ENCODE measurements at places on chromosomes 7 and 10.

DNA sequence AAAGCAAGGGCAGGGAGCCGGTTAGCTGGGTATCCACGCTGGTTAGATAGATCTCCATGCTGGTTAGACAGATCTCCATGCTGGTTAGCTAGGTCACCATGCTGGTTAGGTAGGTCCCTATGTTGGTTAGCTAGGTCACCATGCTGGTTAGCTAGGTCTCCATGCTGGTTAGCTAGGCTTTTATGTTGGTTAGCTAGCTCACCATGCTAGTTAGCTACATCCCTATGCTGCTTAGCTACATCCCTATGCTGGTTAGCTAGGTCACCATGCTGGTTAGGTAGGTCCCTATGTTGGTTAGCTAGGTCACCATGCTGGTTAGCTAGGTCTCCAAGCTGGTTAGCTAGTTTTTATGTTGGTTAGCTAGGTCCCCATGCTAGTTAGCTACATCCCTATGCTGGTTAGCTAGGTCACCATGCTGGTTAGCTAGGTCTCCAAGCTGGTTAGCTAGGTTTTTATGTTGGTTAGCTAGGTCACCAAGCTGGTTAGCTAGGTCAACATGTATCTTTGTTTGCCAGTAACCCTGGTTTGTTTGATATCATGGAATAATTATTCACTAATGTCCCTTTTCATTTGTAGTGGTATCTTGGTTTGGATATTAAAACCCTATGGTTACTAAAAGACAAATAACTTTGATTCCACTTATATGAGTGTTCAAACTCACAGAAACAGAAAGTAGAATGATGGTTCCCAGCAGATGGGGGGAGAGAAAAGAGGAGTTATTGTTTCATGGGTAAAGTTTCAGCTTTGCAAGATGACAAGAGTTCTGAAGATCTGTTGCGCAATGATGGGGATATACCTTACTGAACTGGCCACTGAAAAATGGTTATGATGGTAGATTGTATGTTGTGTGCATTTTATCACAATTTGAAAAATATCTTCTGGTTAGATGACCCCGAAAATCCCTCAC, 136.2 kb downstream of the PRPF18 start:
- DNase-seq = no peak

GRCh38 chr7:17233603-17234002, 64.8 kb upstream of the AHR start:
- DNase-seq = no peak

DNA sequence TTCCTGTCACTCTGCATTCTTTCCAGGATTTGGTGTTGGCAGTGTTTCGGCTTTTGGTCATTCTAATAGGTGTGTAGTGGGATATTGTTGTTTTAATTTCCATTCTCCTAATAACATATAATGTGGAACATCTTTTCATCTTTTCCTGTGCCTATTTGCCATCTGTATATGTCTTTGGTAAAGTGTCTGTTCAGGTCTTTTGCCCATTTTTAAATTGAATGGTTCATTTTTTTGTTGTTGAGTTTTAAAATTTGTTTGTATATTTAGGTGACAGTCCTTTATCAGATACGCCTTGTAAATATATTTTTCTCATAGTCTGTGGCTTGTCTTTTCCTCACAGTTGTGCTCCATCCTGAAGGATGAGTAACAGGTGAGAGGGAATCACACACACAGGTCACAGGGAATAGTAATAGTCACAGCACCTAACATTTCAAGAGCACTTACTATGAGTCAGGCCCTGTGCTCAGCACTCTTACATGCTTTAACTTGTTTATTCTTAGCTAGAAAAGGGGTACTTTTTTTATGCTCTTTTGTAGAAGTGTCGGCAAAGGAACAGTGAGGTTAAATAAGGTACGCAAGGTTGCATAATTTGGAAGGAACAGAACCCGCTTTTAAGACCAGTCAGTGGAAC, 117.1 kb upstream of the GATA3 start:
- no peak for DNase-seq

DNA sequence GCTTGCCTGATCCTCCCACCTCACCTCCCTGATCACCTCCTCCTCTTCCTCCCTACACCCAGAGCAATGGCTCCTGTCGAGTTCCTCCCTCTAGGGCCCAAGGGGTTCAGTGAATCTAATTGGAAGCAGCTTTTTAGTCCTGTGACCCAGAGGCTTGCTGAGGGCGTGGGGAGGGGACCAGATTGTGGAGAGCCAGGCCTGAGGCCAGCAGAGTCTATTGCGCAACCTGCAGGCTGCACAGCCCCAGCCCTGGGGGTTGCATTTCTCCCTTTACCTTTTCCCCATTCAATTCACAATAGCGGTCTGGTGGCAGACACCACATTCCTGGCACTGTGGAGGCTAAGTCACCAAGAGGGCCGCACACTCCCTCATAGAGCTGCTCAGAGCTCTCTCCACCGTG, 32.5 kb downstream of the GHRHR start:
- DNase-seq = no peak

DNA sequence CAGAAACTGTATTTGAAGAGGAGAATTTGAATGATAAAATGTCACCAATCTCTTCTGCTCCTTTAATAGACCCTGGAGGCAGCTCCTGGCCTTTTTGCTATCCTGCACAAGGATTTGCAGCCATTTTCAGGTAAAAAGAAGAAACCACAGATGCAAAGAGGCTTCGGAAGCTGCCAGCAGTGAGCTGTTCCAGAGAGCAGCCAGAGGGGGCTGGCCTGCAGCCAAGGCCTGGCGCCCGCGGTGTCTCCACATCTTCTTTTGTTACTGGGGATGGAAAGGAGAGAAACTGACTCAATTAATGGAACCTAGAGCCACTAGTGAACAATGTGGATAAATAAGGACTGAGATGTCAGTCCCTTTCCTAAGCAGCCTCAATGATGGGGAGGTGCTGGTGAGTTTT, 23.9 kb upstream of the GPR26 start:
- no peak for DNase-seq

DNA sequence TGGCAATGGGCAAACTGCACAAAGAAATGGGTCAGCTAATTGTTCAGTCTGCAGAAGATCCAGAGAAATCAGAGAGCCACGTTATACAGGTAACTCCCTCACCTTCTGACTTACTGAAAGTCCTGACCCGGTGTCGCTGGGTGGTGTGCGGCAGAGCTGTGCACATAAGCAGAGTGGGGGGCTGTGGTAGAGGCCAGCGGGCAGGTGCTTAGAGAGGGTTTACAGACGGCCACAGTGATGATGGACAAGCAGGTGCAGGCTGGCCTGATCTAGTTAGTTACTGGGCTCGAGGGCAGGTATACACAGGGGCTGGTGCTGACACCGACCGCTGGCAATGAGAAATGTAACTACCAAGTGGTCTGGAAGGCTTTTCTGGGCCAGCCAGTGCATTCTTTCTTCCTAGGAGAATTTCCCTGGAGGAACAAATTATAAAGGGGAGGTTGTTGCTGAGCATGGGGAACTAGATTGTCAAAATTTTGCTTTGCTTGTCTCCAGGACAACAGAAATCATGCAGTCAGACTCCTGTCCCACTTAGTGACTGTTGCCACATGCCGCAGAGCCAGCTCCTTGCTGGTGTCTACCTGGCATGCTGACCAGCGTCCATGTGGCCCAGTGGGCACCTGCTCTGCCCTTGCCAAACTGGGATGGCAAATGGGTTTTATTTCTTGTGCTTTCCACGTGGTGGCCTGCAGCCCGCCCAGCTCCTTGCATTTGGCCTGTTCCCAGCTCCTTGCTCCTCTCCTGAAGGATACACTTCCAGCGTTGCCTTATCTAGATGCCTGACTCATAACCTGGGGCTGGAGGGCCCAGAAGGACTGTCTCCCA, 28.8 kb downstream of the DENND10 start:
- no peak for DNase-seq

DNA sequence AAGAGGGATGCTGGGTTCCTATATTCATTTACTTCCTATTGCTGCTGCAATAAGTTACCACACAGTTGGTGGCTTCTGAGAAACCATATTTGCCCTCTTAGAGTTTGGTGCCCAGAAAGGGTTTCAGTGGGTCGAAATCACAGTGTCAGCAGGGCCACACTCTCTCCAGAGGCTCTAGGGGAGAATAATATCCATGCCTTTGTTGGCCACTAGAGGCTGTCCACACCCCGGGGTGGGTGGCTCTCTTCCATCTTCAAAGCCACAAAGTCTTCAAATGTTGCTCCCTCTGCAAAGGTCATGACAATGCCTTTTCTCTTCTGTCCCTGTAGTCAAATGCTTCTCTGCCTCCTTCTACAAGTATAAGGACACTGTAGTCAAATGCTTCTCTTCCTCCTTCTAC, 989.4 kb downstream of the CCSER2 start:
- no peak for DNase-seq

- no peak for DNase-seq
These were observed 14.7 kb upstream of the SERPINE1 start for GRCh38 chr7:101112233-101112632.

DNA sequence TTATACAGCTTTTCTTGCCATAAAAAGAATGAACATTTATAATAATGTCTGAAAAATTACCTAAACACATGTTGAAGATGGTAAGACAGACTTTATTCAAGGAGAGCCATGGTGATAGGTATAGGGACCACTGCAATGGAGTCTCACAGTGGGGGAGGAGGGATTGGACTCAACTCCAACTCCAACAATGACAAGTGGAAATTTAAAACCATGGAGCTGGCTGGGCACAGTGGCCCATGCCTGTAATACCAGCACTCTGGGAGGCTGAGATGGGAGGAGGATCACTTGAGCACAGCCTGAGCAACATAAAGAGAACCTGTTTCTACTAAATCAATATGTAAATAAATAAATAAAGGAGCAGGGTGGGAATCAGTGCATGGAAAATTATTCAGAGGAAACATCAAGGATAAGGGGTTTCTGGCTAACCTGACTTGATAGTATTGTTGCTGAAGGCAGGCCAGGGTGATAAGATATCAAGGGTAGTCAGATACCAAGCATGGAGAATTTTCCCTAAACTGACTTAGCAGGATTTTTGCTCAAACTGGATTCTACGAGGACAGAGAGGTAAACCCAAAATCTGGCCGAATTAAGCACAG, 19.5 kb upstream of the MICU1 start:
- DNase-seq = no peak

- no peak for DNase-seq
These were observed 18.6 kb upstream of the SMO start for GRCh38 chr7:129169686-129170440.

- DNase-seq = no peak
These were observed 1.1 kb upstream of the DPY19L1 start for GRCh38 chr7:35038354-35038753.

DNA sequence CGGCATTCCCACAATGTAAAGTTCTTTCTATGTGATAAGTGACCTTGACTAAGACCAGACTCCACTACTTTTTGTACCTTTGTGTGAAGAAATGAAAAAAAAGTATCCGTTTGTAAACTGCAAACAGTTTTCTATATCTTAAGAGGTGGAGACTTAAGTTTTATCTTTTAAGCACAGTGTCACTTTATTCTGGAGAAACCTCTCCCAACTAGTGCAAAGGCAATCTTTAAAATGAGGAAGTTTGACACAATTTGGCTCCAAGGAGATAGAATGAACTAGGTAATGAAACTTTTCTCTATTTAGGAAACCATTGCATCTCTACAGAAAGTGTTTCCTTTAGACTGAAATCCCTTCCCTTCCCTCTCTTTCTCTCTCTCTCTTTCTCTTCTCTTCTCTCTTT, 122.9 kb downstream of the SAMD9 start:
- no peak for DNase-seq

DNA sequence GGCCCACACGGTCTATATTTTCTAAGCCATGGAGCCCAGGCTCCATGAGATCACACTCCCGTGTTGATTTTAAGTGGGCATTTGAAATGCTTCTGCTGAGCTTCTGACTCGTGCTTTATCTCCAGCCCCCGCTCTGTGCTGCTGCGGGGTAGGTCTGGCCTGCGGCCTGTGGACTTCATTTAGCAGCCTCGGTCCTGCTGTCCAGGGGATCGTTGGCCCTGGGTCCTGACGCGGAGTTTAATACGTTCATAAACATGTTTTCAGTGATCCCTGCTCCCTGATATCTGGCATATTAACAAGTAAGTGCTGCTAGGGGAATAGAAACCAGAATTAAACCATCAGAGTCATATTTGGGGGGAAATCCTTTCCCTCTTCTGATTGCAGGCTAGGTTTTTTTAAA, 540.3 kb upstream of the MGMT start:
- no peak for DNase-seq

DNA sequence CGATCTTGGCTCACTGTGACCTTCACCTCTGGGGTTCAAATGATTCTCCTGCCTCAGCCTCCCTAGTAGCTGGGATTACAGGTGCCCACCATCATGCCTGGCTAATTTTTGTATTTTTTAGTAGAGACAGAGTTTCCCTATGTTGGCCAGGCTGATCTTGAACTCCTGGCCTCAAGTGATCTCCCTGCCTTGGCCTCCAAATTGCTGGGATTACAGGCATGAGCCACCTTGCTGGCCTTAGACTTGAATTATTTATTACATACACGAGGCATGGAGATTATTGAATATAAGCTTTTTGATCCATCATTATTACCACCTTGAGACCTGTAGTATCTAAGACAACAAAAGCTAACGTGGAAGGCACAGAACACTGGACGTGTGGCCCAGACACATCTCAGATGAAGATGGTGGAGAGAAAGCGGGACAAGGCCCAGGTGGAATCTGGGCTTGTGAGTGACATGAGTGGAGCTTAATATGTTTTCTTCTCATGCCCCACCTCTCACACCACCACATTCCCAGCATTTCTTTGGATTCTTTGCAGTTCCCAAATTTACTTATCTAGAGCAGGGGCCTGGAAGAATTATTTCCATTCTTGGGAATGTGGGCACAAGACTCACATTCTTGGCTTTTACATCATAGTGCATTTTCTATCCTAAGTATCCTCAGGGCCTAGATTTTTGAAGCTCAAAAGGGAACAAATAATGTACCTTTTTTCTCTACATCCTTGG, 76.6 kb downstream of the SUGCT start:
- no peak for DNase-seq

DNA sequence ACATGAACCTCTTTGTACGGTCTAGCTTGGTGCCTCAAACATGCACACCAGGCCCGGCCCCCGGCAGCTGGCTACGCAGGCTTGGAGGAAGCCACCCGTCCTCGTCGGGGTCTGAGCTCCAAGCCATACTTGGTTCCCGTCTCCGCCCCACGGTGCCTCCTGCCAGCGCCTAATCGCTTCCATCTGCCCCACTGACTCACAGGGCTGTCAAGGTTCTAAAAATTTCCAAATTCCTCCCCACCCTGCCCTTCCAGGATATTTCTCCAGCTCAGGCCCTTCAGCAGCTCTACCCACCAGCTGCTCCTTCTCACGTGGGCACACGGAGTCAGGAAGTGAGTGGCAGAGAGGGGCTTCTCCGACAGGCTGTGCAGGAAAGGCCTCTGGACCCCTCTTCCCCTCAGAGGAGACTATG, 38.8 kb downstream of the TMEM270 start:
- DNase-seq = no peak

DNA sequence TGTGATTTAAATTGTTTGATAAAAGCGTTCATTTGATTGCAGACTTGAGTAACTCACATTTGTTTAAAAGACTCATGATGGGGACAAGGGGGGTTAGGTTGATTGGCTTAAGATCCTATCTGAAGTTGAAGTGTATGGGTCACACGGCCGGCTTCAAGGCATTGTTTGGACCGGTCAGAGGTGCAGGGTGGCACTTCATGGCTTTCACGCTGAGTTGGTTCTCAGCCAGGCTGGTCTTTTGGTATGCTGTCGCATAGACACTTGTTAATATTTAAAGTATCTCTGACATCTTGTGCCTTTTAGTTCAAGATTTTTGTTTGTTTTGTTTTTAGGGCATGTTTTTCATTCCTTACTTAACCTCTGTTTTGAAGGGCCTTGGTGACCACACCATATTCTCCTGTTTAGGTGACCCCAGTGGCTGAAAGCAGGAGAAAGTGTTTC, 58.1 kb downstream of the CCNY start:
- no peak for DNase-seq

GRCh38 chr10:31929261-31930022, 811 bp upstream of the ARHGAP12 start:
- peak; percentile 39 for DNase-seq

GRCh38 chr7:721619-722248, 4.8 kb upstream of the DNAAF5 start:
- no peak for DNase-seq
